ENCODE measurements at places on chromosomes 4 and X.

DNA sequence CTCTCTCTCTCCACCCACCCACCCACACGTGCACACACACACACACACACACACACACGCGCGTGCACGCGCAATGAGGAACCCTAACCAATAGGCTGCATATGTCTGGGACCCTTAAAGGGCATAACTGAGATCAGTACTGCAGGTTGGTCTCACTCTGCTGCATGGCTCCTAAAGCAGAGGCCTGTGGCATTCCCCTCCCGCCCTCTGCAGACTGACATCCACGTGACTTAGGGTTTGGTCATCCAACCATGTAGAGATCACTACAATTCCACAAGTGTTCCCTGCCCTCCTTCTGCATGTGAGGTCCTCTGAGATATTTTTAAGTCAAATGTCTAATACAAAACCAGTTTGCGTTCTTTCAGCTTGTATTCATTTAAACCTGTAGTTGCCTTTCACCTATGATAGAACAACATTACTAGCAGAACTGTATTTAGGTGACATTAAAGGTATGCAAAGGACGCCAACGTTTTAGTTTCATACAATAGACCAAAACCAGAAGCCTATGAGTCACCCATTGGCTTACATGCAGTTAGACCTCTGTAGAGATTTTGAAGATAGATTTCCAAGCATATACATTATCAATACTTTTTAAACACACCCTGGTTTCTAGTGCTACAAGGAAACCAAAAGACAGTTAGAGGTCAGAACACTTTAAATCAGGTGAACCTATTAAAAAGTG is 10.1 kb downstream of the XAGE5 start:
- DNase-seq: no peak

DNA sequence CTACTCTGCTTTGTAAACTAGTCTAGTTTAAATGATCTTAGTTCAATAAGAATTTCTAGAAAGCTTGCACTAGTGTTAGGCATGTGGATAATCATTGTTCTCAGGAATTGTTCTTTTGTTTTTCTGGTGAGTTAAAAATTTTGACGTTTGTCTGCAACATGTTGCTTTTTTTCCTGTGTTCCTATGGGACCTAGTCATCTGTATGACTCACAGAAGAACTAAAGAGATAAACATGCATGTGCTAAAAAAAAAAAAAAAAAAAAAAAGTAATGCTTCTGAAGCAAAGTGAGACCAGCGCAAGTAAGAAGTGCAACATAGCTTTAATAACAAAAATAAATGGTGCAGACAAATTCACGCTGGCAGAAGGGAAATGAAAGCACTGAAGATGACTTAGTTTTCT is 471.2 kb downstream of the IQCM start:
- no peak for DNase-seq

DNA sequence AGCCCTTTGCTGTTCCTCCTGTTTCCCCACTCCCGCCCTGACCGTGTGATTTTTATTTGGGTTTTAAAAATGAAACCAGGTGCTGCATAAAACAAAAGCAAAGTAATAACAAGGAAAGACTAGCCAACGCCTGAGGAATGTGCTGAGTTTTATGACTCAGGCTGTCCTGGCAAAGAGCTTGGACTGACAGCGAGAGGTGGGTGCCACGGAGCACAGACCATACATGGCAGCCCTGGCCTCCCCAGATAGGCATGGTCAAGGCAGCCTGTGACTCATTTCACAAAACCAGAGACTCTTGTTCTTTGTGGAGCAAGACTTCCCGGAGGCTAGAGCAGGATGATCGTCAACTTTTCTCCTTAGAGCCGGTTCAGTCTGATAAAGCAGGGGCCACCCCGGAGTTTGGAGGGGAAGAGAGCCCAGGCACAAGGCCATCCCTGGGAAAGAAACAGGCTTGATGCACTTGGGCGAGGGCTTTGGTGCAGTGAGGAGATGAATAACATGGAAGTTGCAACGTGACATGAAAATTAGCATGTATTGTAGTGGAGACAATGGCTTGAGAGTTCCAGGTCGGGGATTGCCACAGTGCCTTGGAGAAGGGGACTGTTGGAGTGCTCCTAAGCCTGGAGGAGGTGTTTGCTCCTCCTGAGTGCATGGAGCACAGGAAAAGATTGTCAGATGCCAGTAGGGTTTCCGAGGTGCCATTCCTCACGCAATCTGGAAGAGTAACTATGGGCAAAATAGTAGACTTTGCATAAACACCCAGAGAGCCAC is 54.8 kb downstream of the C4orf51 start:
- no peak for DNase-seq

DNA sequence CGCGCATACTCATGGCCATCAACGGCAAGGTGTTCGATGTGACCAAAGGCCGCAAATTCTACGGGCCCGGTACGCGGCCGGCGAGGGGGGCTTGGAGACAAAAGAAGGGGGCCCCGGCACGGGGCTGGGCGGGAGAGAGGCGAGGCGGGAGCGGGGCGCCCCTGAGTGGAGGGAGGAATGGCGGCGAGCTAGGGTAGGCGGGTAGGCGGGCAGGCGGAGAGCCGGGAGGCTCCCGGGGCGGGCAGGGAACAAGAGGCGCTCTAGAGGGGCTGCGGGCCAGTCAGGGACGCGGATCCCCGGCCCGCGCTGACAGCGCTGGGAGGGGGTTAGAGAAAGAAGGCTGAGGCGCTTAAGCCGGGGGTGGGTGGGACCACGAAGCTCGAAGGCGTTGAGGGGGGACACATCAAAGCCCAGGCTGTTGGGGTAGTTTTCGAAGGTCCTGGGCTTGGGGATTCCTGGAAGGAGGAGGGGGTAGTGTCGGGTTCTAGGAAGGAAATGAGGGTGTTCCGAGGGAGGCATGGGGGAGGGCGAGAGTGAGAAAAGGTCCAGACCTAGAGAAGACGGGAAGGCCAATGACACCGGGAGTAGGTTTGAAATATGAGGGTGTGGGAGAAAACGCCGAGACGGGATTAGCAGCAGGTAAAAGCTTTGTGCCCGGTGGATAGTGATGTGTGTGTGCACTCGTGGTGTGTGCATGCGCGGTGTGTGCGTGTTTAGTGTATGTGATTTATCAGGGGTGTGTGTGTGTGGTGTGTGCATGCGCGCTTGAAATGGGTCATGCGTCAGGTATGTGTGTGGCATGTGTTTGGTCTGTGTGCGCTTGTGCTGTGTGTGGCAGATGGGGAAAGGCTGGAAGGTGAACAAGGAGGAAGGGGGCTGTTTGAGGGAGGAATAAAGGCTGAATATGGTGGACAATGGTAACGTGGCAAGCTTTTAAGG is 807 bp downstream of the PGRMC1 start:
- no peak for DNase-seq

GRCh38 chr4:924107-925096 is 7.7 kb downstream of the GAK start:
- no peak for DNase-seq

DNA sequence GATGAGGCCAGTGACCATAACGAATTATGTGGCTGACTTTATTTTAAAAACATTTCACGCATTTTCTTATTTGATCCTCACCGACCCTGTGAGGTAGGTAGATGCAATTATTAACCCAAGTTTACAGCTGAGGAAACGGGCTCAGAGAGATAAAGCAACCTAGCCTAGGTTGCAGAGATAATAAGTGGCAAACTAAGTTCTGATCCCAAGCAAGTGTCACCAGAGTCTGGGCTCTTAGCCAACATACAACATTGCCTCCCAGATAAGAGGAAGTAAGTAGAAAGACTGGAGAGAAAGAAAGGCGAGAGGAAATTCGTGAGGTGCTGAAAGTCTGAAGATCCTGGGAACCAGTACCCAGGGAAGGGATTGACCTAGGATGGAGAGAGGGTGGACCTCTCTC is 77.4 kb upstream of the GPR50 start:
- DNase-seq: no peak

Measured in stimulated activated CD8-positive, alpha-beta memory T cell treated with anti-CD3 and anti-CD28 coated beads, Interleukin-4, amount 100 ng/mL, for 1 hour (primary cell).